ENCODE measurements at places on chromosomes 12 and 14.

DNA sequence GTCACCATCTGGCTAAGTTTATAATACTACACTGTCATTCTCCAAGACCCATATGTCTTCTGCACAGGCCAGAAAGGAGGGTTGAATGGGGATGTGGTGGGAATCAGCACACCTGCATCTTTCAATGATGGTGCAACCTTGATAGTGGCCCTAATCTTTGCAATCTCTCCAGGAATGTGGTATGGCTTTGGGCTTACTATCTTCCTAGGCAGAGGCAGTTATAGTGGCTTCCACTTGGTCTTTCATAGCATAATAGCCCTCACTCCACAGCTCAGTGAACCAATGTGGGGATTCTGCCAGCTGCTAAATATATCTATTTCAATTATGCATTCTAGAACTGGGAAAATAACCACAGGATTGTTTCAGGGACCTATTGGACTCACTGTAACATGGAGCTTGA, 61.8 kb upstream of the ATP2B1 start:
- DNase-seq: no peak

DNA sequence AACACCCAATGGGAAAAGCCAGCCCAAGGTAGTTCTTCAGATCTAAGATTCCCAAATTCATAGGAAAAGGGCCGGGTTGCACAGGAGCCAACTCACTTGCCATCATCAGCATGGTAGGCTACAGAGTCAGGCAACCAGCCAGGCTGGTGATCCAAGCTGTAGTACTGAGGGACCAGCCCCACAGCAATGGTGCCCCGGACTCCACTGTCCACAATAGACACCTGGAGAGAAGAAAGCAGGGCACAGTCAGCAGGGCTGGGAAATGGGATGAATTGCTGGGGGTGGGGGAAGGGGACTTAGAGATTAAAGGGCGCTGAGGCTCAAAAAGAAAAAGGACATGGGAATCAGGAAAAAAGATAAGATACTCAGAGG, 4.2 kb downstream of the SPRYD3 start:
- DNase-seq: no peak

- no peak for DNase-seq
Measured at GRCh38 chr12:93645702-93646101, 31.5 kb upstream of the CRADD start.

DNA sequence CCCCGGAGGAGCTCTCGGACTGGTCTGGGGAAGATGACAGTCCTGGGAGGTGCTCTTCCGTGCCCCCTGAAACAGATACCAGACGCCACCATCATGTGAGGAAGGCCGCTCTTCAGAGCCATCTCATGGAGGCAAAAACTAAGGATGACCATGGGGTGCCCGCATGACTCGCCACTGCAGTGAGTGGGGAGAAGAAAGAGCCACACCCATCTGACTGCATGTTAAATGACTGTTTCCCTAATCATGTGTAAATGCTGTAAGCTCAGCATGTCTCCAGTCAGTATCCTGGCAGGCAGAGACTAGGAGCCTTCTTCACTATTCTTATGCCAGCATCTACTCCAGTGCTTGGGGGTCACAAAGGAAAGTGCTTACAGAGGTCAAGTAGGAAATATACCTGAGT, 4.0 kb downstream of the STON2 start:
- no peak for DNase-seq

- DNase-seq: no peak
Measured at GRCh38 chr12:55280991-55281390, 15.4 kb downstream of the OR6C6 start.

DNA sequence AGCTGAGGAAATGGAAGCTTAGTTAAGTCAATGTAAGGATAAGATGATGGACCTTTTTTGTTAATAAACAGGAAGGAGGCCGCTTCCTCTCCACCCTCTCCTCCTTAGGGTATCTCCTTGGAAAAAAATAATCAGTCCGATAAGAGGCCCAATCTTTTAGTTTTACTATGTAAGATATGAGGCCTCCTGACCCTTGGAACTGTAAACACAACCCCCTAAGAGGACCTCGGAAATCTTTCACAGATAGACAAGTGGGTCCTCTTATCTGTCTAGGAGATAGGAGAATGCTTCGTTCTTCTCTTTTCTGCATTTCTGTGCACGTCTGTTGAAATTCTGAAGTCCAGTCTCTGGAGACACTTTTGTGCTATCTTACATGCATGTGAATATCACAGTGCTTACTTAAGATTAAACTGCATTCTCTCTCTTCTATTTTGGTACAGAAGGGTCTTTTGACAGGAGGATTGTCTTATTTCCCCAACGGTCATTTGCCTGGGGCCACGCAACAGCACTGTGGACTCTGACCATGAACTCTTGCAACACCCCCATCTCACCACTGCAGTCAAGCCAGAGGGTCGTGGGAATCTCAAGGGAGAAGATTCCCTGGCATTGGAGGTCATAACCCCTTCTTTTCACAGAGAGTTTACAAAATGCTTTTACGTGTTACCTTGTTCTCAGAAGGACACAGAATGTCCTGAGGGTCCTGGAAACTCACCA, 313.0 kb upstream of the RTL1 start:
- DNase-seq: no peak

Data from naive thymus-derived CD8-positive, alpha-beta T cell (primary cell).